Occipital lobe (tissue), 3 donors: ENCODE measurements at places on chromosomes 16 and 17. TPM values are rescaled to one million over a fixed set of nuclear protein-coding genes. Genes with fewer than 3 reads are reported as not detected.

DNA sequence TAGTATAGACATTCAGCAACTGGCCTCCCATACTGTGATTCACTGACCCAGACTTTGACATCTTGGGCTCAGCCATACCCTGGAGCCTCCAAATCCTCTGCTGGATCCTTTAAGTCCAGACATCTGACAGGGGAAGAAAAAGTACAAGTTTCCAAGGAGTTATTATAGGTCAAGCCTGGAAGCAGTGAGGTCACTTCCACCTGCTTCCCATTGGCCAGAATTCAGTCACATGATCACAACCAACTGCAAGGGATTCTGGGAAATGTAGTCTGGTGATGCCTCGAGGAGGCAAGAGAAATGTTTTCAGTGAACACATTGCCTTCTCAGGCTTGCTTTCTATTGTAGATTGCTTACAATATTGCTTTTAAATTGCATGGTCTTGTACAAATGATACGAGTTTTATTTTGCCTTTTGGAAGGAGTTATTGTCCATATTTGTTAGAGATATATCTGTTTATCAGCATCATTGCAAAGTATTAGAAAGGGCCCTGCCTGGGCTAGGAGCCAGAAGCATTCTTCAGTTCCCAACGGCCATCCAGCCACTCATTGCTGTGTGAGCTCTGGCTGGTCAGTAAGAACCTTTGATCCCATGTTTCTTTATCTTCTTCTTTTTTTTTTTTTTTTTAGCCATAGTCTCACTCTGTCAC, 696.9 kb downstream of the WWOX start:
- DNase-seq, result no peak

GRCh38 chr16:79037521-79038373, 562.8 kb downstream of the MAF start:
- no peak for DNase-seq

GRCh38 chr16:84465154-84465553, 39.3 kb downstream of the MEAK7 start:
- DNase-seq, result no peak

DNA sequence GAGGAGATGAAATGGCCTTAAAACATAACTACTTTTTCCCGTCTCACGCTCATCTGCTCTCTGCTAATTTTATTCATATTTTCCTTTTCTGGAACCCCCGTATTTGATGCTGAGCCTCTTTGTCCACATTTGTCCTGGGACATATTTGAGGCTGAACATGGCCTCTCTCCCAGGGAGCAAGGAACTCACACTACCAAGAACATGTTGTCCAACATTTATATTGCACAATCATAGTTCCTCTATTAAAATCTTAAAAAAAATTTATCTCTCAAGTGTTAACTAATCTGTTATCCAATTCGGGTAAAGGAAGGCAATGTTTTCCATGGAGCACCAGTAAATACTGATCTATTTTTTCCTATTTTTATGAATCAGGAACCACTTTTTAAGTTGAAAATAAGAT, 60.2 kb downstream of the CMC2 start:
- no peak for DNase-seq

DNA sequence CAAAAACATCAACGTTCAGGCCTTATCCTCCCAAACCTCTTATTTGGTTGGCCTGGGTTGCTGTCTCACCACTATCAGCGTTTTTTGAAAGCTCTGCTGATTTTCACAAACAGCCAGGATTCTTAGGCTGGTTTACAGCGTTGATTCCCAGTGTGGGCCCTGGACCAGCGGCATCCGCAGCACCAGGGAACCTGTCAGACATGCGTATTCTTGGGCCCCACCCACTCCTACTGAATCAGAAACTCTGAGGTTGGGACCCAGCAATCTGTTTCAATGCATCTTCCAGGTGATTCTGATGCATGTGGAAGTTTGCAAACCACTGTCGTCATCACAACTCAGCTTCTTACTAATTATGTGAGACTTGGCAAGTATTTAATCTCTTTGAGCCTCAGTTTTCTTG, 58.5 kb downstream of the RGS9 start:
- no peak for DNase-seq

The CRYM gene
- 66.6 TPM for total RNA-seq
